ENCODE measurements at places on chromosomes 12 and 14.
A peak's percentile ranks its signal among the peaks of the same experiment; 100 is the strongest.

DNA sequence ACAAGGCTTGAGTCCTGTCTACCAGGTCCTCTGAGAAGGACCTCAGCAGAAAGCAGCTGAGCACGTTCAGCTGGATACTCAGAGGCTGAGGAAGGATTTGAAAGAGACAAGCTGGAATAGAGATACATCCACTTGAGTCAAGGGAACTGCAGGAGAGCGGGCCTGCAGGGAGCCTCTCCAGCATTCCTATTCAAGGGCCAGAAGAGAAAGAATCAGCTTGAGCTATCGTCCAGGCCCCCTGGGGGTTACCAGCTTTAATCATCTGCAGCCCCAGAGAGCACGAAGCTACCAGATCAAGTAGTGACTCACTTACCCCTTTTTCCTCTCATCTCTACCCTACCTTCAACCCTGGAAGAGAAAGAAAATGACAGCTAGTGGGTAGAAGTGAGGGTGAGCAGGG, 80.9 kb downstream of the NDUFA12 start:
- no peaks in the 10 kb centered on the region for H3K4me1 ChIP-seq
- no peak overlapping the region for H3K4me3 ChIP-seq
- DNase-seq: no peak
- H3K36me3 ChIP-seq: no peaks in the 10 kb centered on the region
- H3K27ac ChIP-seq: no peak overlapping the region
- no peaks in the 10 kb centered on the region for H3K27me3 ChIP-seq

DNA sequence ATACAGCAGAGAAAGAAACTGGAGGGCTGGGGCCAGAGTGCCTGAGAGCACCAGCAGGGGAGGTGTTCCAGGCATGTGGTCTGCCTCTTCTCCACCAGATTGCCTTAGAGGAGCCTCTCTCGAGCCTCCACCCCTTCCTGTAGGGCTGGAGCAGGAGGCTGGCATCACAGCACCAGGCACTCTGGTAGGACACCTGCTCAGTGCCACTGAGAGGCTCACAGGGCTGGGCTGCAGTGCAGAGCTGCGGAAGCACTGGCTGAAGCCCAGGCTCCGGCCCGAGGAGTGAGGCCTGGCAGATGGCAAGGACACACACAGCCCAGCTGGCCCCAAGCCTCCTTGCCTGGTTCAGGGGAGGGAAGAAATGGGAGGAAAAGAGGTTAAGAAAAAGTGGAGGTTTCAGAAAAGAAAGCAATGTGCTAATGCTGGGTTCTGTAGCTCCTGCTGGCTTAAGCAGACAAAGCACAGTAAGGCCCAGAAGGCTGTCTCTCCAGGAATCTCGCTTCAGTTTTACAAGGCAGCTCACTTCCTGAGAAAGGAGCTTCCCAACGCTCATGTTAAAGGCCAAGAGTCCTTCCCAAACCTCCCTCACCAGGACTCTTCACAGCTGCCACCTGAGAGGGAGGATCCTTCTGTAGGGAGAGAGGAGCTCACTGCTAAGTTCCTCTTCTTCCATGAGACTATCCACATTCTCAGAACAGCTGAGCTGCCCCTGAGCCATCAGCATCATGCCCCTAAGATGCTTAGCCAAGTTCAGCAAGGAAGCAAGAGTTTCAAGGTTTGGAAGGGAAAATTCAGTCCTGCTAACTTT, 23.8 kb downstream of the SPTB start:
- peaks cover 5% of the 10 kb centered on the region for H3K36me3 ChIP-seq
- peaks cover 35% of the 10 kb centered on the region for H3K27me3 ChIP-seq
- no peak for DNase-seq
- no peak overlapping the region for H3K4me3 ChIP-seq
- H3K4me1 ChIP-seq: no peaks in the 10 kb centered on the region
- no peak overlapping the region for H3K27ac ChIP-seq

DNA sequence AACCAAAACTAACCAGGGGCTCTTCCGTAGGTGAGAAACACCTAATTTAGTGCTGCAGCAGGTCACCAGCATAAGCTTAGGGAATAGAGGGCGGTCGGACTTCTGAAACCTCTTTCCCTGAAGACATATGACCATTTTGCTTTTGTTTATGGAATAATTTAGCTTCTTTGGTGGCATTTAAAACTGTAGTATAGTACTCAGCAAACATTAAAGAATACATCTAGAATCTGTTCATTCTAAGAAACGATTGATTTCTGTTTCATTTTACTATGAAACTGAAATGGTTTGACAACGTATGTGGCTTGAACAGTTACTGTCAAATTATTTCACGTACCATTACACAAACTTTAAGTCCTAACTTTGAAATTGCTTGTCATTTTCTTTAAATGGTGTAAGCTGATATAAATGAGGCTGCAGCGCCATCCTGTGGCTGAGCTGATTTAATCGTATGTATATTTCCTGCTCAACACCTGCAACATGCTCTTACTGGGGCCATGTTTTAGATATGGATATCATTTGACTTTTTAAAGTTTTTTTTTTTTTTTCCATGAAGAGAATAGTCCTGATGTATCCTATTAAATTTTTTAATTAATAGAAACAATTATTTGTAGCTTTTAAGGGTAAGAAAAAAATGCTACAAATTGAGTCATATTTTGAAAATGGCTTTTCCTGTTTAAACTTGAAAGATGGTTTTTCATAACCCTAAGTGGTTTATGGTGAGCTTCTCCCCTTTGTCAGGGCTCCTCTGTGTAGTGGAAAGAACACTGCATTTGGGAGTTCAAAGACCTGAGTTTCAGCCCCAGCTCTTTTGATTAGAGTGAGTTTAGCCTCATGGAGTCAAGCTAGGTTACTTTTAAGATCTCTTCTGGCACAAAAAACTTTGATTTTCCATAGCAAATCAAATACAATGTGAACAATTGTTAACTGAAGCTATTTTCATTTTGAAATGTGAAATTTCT, 27.4 kb downstream of the CFAP54 start:
- no peak overlapping the region for H3K27ac ChIP-seq
- peaks cover 8% of the 10 kb centered on the region for H3K4me1 ChIP-seq
- no peaks in the 10 kb centered on the region for H3K27me3 ChIP-seq
- peak; percentile 78 for DNase-seq
- H3K36me3 ChIP-seq: no peaks in the 10 kb centered on the region

- no peaks in the 10 kb centered on the region for H3K27me3 ChIP-seq
- H3K4me1 ChIP-seq: peaks cover 5% of the 10 kb centered on the region
- H3K27ac ChIP-seq: no peak overlapping the region
- H3K4me3 ChIP-seq: no peak overlapping the region
- H3K36me3 ChIP-seq: peaks cover 6% of the 10 kb centered on the region
These were observed 46.7 kb downstream of the ERH start for GRCh38 chr14:69351385-69351784.

GRCh38 chr12:10068644-10069043, 30.1 kb downstream of the CLEC1A start:
- no peaks in the 10 kb centered on the region for H3K36me3 ChIP-seq
- peaks cover 6% of the 10 kb centered on the region for H3K4me1 ChIP-seq
- no peak overlapping the region for H3K27ac ChIP-seq

- no peak for DNase-seq
- no peaks in the 10 kb centered on the region for H3K4me1 ChIP-seq
- H3K27me3 ChIP-seq: peaks cover 17% of the 10 kb centered on the region
- H3K4me3 ChIP-seq: no peak overlapping the region
- peaks cover 16% of the 10 kb centered on the region for H3K36me3 ChIP-seq
These were observed 644 bp upstream of the OS9 start for GRCh38 chr12:57693317-57693658.
